ENCODE measurements at places on chromosomes 7 and 10.

DNA sequence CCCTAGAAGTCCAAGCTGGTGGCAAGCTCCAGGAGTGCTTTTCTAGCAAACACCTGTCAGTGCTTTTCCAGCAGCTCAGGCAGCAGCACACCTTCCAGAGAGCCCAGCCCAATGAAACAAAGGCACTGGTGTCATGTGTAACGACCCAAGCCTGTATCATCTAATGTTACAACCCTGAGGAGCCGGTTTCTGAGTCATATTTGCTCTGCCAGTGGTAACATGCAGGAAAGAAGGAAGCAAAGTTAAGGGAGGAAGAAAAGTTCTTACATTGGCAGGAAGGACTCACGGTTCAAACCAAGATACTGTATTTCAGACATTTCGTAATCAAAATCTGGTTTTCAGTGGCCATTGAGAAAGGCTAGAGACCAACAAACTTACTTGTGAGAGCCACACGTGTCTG, at the start of gene ANKRD22:
Gene ANKRD22 (minus strand): TSS at position 139 of the 400 bp plus-strand sequence. CDS start 237 bp downstream, outside the sequence.
- no peak for DNase-seq

DNA sequence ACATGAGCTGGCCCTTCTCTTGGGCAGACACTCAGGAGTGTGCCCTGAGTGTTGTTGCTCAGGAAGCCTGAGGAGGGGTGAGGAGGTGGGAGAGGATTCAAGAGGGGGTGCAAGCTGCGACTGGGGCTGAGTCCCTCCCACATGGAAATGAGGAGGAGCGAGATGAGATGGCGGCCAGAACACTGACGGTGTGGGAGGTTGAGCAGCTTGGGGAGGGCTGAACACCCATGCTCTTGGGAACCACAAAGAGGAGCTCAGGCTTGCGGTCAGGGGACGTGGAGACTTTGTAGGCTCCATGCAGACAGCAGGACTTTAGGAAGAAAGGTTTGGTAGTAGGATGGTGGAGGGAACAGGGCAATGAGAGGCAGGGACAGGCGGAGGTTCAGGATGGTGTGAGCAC, 163.2 kb upstream of the SHH start:
- DNase-seq, result no peak

- no peak for DNase-seq
Observed at GRCh38 chr10:89651205-89651915, 6.3 kb upstream of the PANK1 start.

GRCh38 chr10:69854511-69855345, 53.0 kb downstream of the COL13A1 start:
- no peak for DNase-seq

DNA sequence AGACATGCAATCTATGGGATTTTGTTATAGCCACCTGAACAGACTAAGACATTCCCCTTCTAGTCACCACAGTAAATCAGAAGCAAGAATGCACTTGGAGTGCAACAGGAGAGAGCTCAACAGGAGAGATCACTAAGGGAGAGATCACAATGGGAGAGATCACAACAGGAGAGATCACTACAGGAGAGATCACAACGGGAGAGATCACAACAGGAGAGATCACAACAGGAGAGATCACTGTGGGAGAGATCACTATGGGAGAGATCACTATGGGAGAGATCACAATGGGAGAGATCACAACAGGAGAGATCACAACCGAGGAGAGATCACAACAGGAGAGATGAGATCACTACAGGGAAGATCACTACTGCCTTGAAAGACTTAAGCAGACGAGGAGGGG, 238.5 kb upstream of the PITRM1 start:
- no peak for DNase-seq

DNA sequence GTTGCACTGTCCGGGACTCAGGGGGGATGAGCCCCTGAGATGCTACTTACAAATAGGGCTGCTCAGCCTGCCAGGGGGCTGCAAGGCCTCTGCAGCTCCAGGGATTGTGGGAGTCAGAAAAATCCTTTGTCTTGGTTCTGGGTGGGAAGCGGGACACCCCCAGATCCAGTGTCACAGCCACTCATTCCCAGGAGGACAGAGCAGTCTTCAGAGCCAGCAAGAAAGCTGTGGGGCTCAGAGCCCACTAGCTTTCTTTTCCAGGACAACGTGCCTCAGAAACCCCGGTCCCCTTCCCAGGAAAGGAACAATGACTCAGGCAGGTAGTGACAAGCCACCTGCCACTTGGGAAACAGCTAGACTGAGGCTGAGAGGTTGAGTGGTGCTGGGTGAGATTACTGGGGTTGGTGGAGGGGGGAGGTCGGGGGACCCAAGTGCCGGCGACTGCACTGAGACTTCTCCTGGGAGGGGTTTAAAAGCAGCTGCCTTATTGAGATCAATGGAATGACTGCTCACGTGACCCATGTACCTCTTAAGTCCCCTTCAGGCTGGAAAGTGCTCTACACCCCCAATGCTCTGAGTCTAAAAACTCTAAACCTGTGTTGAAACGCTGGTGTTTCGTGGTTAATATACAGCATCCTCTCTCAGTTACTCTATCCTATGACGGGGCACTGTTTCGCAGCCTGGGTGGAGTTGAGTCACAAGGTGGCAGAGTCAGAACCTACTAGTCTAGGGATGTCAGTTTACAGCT, 123.6 kb downstream of the UBE2H start:
- DNase-seq, result no peak

- no peak for DNase-seq
Observed at GRCh38 chr7:101857358-101857811, 40.0 kb downstream of the CUX1 start.

Measured in activated naive CD4-positive, alpha-beta T cell (primary cell).